ENCODE measurements at places on chromosomes 6 and 20.

GRCh38 chr20:22688485-22688884 lies 104.1 kb upstream of the FOXA2 start:
- DNase-seq, result no peak

DNA sequence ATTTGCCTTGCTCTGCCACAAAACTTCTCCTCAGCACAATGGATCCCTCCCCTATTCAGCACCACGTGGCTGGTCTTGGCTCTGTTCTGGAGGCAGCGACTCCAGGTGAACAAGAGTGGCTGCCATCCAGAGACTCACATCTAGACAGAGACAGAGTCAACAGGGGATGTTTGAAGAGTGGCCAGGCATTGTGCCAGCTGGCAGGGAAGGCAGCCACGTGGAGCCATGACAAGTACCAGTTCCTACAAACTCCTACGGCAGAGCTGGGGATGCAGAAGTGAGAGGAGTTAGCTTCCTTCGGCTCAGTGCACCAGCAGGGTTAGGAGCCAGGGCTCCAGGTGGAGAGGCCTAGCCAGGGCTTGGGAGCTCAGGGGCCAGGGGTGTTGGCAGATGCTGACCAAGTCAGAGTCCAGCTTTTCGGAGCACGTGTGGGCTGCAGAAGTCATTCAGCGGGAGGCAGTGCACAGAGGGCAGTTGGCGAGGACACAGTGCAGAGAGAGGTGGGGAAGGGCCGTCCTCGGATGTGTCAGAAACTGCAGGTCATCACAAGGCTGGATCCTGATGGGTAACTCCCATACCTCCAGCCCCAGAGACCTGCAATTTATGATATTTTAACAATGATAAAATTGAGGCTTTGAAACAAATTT lies 171.7 kb upstream of the PDE10A start:
- DNase-seq, result no peak

DNA sequence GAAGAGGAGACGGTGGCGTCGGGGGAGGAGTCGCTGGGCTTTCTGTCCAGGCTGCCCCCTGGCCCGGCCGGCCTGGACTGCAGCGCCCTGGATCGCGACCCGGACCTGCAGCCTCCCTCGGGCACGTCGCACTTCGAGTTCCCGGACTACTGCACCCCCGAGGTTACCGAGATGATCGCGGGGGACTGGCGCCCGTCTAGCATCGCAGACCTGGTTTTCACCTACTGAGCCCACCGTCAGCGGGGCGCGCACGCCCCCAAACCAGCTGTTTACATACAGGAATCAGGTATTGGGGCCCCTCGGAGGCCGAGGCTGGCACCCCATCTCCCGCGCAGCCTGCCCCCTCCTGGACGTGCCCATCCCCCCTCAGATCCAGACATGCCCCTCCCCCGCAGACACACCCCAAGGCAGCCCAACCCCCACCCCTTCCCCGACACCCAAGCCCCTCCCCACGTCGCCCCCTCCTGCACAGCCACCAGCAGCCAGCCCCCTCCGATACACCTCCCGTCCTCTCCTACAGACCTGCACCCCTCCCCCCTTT lies 1.4 kb downstream of the SOX12 start:
- DNase-seq, result no peak

DNA sequence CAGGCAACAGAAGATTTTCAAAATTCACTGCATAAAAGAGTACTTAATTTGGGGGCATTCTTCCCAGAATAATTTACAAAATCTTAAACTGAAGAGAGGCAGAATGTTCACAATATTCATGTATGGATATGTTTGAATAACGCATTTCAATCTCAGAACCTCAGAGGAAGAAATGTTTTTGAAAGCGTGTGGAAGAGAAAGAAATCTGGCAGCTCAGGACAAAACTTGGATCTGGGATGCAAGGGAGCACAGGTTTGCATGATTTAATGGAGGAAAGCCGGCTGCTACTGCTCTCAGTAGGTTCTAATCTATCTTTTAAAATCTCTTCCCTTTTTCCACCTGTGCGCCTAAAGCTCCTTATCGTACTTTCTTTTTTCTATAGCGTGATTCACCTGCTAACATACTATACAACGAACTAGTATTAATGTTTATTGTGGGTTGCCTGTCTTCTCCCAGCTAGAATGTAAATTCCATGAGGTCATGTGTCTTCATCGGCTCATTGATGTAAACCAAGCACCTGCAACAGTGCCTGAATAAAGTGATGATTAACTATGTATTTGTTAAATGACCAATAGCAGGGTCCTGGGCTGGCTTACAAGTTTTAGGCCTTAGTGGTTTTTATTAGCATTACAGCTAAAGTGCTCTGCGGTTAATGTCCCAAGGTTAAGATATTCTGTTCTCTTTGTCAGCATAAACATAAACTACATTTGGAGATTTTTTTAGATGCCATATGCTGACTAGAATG lies 15.3 kb downstream of the PRL start:
- DNase-seq, result no peak

DNA sequence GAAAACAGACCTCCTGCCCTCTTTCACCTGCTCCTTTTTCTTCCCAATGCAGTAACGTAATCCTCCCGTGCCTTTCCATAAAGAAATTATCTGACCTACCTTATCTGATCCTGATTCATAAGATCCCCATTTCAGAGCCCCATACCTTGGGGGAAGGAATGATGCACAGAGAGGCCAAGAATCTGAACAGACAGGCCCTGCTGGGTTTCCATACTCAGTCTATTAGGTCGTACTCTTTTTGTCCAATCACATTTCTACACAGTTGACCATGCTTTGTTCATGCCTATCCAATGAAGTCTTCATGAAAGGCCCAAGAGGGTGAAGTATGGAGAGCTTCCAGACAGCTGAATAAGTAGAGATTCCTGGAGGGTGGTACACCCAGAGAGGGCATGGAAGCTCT lies 25.3 kb downstream of the SRPK1 start:
- DNase-seq, result no peak

- no peak for DNase-seq
Measured at GRCh38 chr6:40163924-40164323, 229.7 kb upstream of the MOCS1 start.

DNA sequence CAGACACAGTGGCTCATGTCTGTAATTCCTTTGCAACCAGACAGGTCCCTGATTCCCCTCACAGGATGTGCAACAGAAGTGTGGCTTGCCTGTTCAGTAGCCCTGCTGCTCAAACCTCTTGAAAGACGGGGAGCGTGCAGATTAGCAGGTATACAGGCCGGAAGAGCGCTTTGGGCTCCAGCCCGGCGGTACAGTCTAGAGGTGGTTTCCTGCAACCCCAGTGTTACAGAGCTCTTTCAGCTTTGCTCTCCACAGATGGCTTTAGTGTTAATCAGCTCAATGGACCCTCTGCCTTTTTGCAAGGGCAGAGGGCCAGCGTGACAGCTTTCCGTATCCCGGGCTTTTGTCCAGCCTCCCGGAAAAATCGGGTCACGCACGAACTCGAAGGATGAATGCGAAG lies 67.2 kb upstream of the TNFRSF21 start:
- DNase-seq, result no peak

Data from activated CD4-positive, alpha-beta T cell treated with anti-CD3 and anti-CD28 coated beads, Interleukin-2, Interleukin-6, amounts not matched to agents 100 ng/mL and 50 ng/mL, durations not matched to agents 16 hours and 8 hours (primary cell).